Activated CD4-positive, alpha-beta T cell treated with anti-CD3 and anti-CD28 coated beads, Interleukin-2, amount 10 ng/mL, durations not matched to agents 7 days and 5 days (primary cell): ENCODE measurements at places on chromosomes 11 and 22.

DNA sequence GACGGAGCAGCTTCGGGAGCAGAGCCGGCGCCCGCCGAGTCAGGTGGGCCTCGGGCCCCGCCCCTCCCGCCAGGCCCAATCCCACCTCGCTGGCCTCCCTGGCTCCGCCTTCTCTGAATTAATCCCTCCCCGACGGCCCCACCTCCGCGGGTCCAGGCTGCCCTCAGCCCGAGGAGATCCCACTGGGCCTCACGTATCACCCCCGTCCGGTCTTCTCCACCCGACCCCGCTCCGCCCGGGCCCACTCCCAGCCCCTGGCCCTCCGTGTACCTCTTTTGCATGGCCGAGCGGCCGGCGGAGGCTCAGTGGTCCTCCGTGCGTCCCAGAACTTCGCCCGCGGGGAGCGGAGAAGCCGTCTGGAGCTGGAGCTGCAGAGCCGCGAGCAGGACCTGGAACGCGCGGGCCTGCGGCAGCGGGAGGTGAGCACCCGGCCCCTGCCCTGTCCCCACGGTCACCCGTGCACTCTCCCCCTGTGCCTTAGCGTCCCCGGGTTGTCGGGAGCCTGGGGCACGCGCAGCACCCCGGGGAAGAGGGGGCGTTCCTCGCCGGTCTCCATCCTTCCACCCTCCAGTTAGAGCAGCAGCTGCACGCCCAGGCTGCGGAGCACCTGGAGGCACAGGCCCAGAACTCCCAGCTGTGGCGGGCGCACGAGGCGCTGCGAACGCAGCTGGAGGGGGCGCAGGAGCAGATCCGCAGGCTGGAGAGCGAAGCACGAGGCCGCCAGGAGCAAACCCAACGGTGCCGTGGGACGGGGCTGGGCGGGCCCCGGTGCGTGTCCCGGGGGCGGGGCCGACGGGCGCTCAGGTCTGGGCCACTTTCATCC is 2.2 kb upstream of the CD151 start:
- peak; percentile 46 for DNase-seq

DNA sequence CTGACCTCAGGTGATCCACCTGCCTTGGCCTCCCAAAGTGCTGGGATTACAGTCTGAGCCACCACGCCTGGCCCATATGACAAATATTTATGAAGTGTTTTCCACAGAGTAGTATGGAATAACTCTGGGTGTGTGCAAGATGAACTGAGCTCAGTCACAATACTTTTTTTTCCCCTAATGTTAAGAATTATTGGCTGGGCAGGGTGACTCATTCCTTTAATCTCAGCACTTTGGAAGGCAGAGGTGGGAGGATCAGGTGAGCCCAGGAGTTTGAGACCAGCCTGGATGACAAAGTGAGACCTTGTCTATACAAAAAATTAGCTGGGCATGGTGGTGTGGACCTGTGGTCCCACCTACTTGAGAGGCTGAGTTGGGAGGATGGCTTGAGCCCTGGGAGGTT is 6.4 kb downstream of the PTPRJ start:
- no peak for DNase-seq

GRCh38 chr11:67303132-67303834 is at the start of gene SSH3:
Gene SSH3 (plus strand): TSS chr11:67303530. CDS start chr11:67303626, 96 bp downstream.
- no peak for DNase-seq

GRCh38 chr11:105177658-105178057 is 38.1 kb upstream of the CARD18 start:
- no peak for DNase-seq

- DNase-seq = no peak
Measured at GRCh38 chr11:35211952-35212351, 73.0 kb downstream of the CD44 start.
